Activated CD4-positive, alpha-beta T cell treated with anti-CD3 and anti-CD28 coated beads, Interleukin-2, amount 10 ng/mL, durations not matched to agents 24 days and 14 days (primary cell): ENCODE measurements at places on chromosomes 13 and 19.

GRCh38 chr13:47929156-47929555, 71.9 kb downstream of the SUCLA2 start:
- DNase-seq = no peak

GRCh38 chr19:44722131-44723121, 23.5 kb downstream of the CEACAM16 start:
- peak; percentile 72 for DNase-seq

GRCh38 chr13:44249431-44249836, 124.2 kb upstream of the SERP2 start:
- no peak for DNase-seq

DNA sequence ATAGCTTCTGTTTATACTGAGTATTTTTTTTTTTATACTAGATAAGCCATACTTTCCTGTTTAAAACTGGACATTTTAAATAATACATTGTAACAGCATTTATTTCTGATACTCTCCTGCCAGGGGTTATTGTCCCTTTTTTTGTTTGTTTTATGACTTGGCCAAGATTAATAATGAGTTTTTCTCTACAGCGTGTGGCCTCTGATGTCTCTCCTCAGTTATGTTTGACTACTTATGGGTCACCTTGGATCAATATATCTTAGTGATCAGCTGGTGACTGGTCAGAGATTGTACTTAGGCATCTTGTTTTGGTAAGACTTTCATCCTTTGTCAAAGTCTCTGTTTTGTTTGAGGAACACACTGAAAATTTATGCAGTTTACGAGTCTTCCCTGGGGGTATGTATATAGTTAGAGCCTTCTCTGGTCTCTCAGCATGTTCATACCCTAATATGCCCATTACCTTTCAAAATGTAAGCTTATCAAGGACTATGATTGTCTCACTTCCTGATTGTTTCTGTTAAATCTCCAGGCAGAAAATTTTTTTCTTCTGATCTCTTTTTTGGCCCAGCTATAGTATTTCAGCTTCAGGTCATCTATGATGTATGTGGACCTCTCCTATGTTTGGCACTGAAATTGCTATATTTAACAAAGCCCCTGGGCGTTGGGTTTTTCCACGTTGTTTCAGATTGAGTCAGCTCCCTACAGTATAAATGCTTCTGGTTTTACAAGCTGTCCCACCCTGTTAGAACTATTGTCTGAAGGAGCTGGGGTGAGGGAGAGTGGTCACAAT, 87.9 kb downstream of the URI1 start:
- no peak for DNase-seq

DNA sequence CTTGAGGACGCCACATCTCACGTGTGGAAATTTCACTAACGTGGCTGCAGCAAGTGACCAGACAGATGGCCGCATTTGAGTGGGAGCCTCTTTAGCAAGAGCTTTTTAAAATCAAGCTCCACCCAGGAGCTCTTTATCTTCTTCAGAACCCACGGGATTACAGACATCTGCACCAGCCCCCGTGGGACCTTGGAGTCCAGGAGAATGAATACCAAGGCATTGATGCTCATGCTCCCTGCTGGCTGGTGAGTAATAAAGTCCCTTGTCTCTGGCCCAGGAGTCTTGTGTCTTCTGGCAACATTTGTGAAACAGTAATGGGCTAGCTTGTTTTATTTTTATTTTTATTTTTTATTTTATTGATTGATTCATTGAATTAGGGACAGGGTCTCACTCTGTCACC, 64.4 kb downstream of the TRPM4 start:
- DNase-seq = no peak

GRCh38 chr13:54705738-54706137, 1677.1 kb downstream of the OLFM4 start:
- DNase-seq = no peak

GRCh38 chr13:23618341-23618740, 48.1 kb downstream of the TNFRSF19 start:
- no peak for DNase-seq

- DNase-seq = no peak
These were observed 18.4 kb upstream of the MYDGF start for GRCh38 chr19:4688587-4688986.

- no peak for DNase-seq
These were observed 378.3 kb upstream of the TSHZ3 start for GRCh38 chr19:31727536-31727935.

- DNase-seq = no peak
These were observed 51.1 kb downstream of the TNFRSF19 start for GRCh38 chr13:23621316-23621645.

DNA sequence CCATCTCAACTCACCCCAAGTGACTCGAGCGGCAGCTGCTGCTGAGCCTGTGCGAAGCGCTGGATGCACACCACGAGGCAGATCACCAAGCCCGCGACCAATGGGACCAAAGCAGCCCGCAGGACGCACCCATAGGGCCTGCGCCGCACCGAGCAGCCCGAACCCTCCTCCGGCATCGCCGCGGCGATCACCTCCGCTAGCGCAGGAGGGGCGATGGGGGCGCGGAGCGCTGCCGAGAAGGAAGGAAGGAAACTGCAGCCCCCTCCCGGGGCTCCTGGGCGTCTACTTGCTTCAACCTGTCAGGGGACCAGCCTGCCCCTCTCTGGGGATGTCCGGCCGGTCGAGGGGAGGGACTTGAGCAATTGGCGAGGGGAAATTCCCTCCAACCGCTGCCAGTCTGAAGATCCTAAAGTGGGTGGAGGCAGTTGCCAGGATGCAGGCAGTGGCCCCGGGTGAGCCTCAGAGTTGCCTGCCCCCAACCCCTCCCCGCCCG, at the start of gene CD70:
Gene CD70, minus strand, starts transcription at position 324 of the 493 bp plus-strand sequence. Its CDS starts 148 bp downstream, at position 176.
- peak; percentile 89 for DNase-seq

DNA sequence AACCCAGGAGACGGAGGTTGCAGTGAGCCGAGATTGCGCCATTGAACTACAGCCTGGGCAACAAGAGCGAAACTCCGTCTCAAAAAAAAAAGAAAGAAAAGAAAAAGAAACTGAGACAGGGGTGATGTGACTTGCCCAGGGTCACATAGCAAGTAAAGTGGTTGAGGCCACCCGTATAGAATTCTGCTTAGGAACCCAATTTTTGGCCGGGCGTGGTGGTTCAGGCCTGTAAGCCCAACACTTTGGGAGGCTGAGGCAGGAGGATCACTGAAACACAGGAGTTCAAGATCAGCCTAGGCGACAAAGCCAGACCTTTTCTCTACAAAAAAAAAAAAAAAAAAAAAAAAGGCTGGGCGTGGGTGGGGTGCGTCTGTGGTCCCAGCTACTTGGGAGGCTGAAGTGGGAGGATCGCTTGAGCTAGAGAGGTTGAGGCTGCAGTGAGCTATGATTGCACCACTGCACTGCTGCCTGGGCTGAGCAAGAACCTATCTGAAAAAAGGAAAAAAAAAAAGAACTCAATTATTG, 1.3 kb downstream of the SNRPA start:
- DNase-seq = no peak

DNA sequence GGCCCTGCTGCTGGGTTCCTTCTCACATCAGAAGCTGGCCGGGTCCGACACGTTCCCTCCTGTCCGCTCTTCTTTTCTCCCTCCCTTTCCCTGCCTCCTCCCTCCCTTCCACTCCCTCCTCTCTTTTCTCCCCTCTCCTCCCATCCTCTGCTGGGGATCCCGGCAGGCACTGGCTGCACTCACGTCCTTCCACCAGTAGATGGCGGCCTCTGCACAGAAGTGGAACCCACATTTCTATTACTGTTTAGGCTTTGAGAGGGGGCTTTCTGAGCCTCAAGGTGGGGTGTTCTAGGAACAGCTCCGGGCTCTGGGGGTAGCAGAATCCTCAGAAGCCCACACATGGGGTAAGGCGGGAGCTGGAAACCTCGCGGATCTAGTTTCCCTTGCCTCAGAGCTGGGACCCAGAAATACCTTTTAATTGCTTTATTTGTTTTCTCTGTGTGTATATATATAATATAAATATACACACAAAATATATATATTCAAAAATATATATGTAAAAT, 294.2 kb downstream of the ZNF536 start:
- DNase-seq = peak; percentile 81

- no peak for DNase-seq
These were observed 156.5 kb upstream of the TSC22D1 start for GRCh38 chr13:44732503-44733098.

DNA sequence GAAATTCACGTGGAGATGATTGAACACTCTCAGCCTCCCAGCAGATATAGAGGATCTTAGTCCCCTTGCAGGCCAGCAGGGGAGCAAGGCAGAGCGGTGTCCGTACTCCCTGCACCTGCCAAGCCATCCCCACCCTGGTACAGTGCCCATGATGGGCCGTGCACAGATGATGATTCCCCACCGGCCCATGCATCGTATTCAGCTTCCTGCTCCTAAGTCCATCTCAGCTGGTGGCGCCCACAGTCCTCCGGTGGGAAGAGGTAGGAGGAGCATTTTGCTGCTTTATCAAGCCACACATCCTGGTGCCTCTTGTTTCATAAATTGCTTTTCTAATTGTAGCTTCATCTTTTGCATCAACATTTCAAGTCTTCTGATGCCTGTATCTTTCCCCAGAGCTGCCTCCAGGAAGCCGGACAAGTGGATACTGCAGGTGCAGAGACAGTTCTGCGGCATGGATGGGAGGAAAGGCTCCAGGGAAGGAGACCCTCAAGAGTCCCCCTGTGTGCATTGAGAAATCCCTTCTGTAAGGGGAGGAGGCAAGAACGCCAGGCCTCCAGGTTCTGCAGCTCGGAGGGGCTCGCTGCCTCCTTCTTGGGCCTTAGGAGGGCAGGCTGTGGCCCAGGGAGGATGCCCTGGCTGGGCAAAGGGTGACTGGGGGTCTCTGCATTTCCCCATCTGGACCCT, 55.3 kb downstream of the F2RL3 start:
- DNase-seq = no peak

- DNase-seq = no peak
These were observed 22.0 kb downstream of the HDGFL2 start for GRCh38 chr19:4493929-4494690.

DNA sequence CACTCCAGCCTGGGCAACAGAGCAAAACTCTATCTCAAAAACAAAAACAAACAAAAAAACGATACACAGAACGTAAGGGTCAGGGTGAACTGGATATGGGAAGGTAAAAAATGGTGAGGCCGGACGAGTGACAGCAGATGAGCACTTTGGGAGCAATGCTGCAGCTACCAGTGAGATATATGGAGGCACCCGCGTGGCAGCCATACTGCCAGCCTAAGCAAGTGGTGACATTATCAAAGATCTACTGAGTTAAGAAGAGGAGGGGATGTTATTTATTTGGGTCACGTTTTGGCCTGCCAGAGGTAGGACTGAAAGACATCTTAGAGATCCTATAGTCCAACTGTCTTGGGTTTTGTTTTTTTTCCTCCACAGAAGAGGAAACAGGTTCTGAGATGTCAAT, 14.2 kb downstream of the TIMM13 start:
- DNase-seq = no peak

DNA sequence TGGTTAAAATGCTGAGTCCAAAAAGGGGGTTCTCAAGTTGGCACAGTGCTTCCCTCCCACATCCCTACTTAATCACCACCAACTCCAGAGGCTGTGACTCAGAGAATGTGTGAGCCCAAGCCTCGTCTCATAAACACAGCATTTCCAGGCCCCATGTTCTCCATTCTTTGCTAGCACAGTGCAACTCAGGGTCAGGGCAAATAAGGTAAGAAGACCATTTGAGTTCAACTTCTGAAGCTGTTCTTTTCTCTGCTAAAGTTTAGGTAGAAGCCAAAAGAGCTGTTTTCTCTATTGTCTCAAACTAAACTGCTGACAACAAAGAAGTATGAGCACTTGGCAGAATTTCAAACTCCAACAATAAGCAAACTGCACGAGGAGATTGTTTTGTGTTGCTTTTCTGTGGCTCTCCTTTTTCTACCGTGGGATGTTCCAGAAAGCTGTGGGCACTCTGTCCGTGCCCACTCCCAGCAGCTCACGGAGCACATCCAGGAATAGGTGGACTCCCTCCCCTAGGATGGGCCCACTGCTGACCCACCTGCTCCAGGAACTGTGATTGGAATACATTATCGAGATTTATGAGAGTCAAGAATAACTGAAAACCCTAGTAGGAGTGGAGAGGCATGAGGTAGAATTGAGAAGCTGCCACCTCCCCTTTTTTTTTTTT, 494.3 kb downstream of the COG6 start:
- no peak for DNase-seq

DNA sequence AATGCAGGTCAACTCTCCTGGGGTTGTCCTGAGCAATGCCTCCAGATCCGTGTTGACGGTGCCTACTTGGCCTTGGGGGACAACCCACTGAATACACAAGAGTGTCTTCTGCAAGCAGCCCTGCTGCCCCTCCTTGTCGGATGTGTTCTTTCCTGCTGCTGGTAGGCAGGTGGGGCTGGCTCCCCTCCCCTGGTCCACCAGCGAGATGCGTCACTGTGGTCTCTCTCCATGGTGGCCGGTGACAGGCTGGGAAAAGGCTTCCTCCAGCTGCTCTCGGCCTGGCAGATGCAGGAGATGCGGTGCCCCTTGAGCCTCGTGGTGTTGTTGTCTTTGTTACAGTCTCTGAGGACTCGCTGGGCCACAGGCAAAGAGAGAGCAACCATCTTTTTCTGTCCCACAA, 84.9 kb downstream of the RGCC start:
- peak; percentile 52 for DNase-seq

- no peak for DNase-seq
These were observed 92.9 kb downstream of the SOX1 start for GRCh38 chr13:112159575-112160547.

DNA sequence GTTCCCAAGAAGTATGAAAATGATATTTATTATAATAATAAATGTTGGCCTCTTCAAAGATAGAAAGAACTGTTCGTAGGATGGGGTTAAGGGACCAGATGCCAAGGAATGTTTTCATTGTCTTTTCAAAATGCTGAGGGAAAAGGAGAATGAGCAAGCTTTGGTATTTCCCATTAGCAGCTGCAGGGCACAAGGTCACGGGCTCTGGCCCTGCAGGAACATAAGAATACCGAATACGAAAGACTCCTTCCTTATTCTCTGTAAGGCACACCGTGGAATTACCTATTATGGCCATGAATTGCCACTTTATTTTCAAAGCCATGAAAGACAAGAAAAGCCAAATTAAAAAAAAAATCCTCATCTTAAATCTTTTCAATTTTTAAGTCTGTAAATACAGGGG, 49.6 kb upstream of the OLFM4 start:
- no peak for DNase-seq

- peak; percentile 82 for DNase-seq
These were observed at the start of gene SLC17A7 for GRCh38 chr19:49441210-49441959. TSS of gene SLC17A7 (minus strand) at chr19:49441527. CDS start at chr19:49441379, 148 bp downstream.

DNA sequence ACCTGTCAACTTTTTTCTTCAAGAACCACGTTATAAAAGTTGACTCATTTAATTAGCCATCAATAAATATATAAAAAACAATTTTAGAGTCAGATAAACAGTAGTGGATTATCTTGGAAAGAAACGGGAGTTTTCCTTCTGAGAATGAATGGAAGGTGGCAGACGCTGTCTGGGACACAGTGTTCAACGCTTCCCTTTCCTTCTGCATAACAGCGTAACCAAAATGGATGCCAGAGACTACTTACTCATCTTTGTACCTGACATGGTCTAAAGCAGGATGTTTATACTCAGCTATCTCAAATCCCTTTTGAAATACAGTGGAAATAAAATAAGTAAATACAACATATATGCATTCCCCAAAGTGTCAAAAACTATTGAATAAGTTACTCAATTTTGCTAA, 195.2 kb downstream of the LHFPL6 start:
- no peak for DNase-seq
